Coronary artery (tissue), 2 donors: ENCODE measurements at places on chromosomes 1 and 21.

- DNase-seq, result no peak
Observed at GRCh38 chr1:199399996-199400724, 627.4 kb upstream of the NR5A2 start.

DNA sequence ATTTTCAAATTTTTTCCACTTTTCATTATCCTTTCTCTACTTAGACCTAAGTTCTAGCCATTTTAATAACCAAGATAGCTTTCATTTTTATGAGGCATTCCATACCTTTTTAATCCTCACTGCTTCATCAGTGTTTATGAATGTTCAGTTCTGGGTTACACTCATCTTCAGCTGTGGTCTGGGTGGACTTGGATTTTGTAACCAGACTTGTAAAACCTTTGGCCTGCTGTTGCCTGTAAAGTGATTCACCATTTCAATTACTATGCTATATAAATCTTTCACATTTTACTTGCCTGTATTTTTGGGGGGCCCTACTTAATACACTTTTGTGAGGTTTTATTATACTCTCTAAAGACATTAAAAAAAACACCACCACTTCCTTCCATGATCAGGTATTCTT lies 46.2 kb downstream of the USP25 start:
- DNase-seq, result no peak

GRCh38 chr21:25039461-25040380 lies 567.6 kb downstream of the MRPL39 start:
- DNase-seq, result no peak

DNA sequence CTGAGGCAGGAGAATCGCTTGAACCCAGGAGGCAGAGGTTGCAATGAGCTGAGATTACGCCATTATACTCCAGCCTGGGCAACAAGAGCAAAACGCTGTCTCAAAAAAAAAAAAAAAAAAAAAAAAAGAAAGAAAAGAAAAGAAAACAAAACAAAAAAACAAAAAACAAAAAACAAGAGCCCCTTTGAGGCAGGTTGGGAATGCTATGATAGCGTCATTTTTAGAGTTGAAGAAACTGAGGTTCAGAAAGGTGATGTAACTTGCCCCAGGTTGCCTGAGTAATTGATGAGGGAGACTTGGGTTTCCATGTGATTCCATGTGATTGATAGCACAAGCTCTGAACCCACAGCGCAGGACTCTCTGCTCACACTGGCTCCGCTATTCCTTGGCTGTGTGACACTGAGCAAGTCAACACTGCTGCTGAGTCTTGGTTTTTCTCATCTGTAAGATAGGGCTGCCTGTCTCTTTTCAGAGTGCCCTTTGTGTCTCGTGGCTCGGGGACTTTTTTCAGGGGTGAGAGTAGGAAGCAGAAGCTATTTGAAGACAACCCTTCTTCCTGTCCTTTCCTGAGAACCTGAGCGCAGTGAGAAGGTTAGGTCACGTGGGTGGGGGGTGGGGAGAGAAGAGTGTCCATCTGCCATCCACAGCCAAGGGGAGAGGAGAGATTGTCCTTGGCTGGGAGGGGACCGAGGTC lies 2.5 kb downstream of the CNR2 start:
- no peak for DNase-seq

DNA sequence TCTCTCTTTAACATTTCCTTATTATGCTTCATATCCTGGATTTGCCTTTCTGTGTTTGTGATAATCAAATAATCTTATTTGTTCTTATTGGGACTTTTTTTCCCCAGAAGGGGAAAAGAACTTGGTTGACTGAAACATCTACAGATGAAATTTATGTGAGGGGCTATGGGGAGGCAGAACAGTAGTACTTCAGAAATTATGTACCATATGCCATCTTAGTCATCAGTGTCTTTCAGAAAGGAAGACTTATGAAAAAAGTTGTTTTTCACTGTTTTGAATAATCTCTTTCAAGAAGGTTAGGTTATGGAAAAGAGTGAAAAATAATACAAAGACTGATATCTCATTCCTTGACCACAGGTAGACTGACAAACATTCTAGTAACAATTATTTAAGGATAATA lies 30.2 kb upstream of the TRAF5 start:
- DNase-seq, result no peak
